Stimulated activated CD4-positive, alpha-beta T cell treated with anti-CD3 and anti-CD28 coated beads, Interleukin-1b, Interleukin-23, amount 100 ng/mL, for 24 hours (primary cell): ENCODE measurements at places on chromosomes 7 and 10.

GRCh38 chr7:35286986-35287385, 33.1 kb upstream of the TBX20 start:
- no peak for DNase-seq

DNA sequence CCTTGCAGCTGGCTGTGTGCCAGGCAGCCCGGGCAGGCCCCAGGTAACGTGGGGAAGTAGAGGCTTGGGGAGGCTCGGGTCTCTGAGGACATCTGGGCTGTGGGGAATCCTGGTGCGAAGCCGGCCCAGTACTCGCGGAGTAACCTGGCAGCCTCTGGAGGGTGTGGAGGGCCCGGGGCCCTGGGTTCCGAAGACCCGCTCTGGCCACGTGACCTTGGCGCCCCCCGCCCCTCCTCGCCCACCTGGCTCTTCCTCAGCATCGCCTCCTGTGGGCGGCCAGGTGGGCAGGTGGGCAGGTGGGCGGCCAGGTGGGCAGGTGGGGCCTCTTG, 143.1 kb downstream of the WDR37 start:
- DNase-seq, result no peak

DNA sequence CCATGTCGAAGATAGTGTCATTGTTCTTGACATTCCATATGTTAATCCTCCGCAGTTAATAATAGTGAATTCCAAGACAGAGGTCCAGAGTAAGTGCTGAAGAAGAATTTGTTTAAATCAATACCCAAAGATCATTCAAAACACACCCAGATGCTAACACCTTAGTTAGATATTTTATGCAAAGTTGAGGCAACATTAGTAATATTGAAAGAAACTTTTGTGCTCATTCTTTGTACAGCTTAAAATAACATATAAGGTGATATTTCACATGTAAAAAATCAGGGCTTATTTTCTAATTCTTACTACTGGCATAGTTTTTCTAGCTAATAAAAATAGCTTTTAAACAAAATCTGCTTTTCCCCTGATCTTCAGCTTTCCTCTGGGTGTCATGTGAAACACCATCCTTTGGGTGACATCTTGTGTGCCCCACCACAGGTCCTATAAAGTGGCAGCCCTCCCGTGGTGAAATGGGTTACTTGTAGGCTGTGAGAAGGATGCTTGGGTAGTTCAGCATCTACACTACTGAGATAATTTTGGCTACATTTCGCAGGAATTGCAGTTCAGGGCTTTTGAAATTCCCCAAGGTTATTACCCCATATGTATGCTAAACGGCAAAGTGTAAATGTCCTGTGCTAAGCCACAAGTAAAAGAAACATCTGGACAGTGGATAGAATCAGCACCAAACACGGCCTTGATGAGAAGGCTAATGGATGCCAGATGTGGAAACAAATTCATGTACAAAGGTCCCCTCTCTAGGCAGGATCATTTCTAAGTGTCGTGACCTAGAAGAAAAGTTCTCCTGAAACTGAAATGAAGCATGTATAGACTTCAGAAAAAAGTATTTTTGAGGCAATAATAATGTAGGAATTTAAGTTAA, 105.4 kb downstream of the GRM3 start:
- DNase-seq, result no peak

DNA sequence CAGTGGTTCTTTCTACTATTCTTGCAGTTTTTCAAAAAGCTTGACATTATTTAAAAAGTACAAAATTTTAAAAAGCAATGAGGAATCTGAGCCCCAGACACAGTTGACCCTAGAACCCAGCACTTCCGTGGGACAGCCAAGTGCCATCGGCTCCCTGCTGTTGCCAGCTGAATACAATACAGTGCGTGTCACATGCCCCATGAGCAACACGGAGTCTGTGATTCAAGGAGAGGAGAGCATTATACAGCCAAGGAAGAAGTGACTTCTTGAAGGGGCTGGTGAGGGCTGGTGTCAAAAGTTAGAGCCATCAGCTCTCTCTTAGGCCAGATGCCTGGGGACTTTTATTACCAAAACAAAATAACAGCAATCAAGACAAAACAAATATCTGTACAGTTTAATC, 123.0 kb upstream of the FGFR2 start:
- DNase-seq, result no peak

GRCh38 chr10:122554131-122555036, 6.2 kb upstream of the DMBT1 start:
- DNase-seq, result no peak

DNA sequence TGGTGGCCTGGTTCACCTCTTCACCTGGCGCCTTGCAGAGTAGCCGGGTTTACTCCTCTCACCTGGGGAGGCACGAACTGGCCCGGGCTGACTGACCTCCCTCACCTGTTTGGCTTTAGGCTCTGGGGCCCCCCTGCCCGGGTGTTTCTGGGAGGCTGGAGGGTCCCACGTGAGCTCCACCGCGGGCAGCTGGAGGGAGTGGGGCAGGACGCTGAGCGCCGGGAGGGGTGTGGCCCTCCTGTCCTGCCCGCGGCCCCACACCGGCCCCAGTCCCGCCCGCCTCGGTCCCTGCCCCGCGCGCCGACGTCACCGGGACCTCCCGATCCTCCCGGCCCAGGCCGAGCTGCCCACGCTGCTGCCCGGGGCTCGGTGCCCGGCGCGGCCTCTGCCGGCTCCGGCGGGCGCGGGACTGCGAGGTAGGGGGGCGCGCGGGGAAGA, at the start of gene AMZ1:
Gene AMZ1 (plus strand): TSS at position 322 of the 438 bp plus-strand sequence. CDS start 12,250 bp downstream, outside the sequence.
- no peak for DNase-seq

- no peak for DNase-seq
Measured at GRCh38 chr7:83410989-83411591, 237.8 kb downstream of the SEMA3E start.

GRCh38 chr10:5079306-5079830, 14.8 kb upstream of the AKR1C3 start:
- no peak for DNase-seq

GRCh38 chr7:123096434-123096833, 100.9 kb upstream of the TAS2R16 start:
- DNase-seq, result no peak

- DNase-seq, result no peak
Measured at GRCh38 chr7:116027786-116028185, 2.8 kb downstream of the TFEC start.

DNA sequence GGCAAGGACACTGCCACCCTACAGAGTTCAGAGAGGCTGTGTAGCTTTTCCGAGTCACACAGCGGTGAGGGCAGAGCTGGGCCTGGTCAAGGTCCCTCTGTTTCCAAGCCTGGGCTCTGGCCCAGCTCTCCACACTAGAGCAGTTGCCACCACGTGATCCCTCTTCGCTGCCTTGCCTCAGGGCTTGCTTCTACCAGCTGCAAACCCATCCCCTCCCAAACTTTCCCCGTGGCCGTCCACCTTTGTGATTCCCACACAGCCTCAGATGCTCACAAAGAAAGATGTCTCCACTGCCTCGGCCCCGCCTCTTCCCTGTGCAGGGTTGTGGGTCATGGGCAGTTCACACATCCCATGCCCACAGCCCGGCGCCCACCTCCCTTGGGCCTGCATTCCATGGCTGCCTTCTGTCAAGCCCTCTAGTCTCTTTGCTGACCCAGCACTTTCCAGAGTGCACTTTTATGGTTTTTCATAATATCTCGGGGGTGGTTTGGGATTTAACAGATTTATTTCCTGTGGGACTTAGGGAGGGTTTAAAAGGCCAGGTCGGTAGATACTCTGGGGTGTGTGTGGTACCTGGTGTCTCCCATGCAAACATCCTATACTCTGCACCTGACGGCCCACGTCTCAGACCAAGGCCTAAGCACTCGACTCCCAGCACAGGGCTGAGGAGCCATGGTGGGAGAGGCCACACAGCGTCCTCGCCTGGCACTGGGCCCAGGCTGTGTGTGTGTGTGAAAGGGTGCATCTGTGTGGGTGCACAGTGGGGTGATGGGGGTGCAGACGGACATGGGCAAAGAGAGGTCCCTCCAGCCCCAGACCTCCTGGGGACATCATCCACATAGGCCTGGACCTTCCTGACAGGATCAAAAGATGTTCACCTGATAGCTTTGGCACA, 59.6 kb downstream of the PKD1L1 start:
- no peak for DNase-seq

- no peak for DNase-seq
Measured at GRCh38 chr7:2066251-2066919, 166.4 kb downstream of the MAD1L1 start.

DNA sequence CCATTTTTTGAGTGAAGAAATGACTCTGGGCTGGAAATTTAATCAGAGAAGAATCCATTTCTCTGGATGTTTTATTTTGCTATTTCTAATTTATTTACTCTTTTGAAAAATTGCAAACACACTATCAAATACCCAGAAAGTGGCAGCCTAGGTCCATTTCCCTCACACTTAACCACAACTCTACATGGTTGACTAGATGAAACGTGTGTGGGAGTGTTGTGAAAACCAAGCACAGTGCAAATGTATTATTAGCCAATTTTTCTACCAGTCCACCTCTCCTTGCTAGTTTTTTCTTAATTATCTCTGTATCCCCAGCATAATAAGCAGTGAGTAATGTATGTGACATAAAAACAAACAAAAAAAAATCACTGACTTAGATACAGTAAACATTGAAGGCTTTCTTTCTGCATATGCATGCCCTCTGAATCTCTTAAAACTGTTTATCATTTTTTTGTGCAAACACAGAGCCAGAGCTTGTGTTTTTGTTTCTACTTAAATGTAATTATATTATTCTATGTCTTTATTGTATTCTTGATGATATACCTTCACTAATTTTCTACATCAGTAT, 30.9 kb downstream of the SCIN start:
- DNase-seq, result no peak

DNA sequence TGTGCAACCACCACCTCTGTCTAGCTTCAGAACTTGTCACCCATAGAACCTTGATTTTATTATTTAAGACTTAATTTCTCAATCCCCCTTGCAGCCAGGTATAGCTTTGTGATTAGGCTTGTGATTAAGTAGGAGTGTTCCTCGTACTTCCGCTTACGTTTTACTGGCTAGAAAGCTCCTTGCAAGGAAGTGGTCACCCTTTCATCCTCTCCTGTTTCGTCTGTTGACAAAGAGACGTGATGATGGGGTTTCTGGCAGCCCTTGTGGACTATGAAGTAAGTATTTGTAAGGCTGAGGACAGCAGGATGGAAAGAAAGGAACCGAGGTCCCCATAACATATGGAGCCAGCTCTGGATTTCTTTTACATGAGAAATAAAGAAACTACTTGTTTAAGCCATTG, 86.5 kb upstream of the KDM7A start:
- no peak for DNase-seq

- no peak for DNase-seq
Measured at GRCh38 chr7:35263396-35263795, 9.5 kb upstream of the TBX20 start.

- DNase-seq, result no peak
Measured at GRCh38 chr7:2529161-2530070, 9.8 kb downstream of the LFNG start.

GRCh38 chr7:44607141-44608068, 978 bp downstream of the OGDH start:
- no peak for DNase-seq

DNA sequence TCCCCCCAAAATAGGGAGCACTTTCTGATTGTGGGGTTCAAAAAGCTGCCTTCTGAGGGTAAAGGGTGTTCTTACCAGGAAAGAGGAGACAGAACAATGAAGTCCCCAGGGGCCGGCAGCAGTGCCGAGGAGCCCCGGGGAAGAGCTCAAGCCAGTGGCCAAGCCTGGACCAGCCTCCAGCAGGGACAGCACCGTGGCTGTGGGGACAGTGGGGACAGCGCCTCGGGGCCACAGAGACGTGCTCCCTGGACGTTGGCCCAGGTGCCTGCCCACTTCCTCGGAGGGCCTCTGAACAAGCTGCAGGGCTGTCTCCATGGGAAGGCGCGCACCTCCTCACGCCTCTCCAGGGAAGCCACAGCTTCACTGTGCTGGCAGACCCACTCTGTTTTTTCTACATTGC, 312.6 kb downstream of the PTPRN2 start:
- no peak for DNase-seq

DNA sequence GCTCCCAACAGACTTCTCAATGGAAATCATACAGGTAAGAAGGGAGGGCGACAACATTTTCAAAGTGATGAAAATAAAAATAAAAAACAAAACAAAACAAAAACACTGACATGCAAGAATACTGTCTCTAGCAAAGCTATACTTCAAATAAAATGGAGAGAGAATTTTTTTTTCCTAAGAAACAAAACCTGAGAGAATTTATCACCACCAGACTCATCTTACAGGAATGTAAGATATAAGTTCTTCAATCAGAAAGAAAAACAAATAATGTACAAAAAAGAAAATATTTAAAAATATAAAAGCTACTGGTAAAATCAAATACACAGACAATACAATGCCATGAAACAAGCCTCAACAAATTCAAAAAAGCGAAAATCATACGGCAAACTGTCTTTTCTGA, 113.2 kb downstream of the NRBF2 start:
- DNase-seq, result no peak

GRCh38 chr7:14065286-14065685, 75.8 kb upstream of the ETV1 start:
- DNase-seq, result no peak

- no peak for DNase-seq
Measured at GRCh38 chr10:123891144-123892071, at the start of gene CPXM2. Gene CPXM2 (minus strand): TSS chr10:123891807. CDS start chr10:123891659, 148 bp downstream.

DNA sequence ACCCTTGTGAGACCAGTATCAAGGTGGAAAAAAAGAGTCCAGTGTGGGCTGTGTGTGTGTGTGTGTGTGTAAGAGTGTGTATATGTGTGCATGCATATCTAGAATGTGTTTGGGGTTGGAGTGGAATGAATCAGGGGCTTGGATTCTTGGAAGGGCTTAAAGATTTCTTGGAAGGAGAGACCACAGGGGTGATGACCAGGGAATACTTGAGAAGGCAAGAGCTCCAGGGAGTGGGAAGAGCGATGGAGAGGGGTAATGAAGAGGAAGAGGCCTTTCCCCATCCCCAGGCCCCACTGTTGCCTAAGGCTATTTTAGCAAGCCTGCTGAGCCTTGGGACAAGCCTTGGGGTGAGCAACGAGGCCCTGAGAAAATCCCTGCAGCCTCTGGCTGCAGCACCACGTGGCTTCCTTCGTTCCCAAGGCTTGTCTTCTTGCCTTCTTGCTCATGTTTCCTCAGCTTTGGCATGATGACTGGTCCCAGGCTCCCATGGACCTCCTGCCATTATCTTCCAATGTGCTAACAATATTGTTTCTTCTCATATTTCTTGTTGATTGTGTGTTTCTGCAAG, 663.4 kb downstream of the INHBA start:
- no peak for DNase-seq

DNA sequence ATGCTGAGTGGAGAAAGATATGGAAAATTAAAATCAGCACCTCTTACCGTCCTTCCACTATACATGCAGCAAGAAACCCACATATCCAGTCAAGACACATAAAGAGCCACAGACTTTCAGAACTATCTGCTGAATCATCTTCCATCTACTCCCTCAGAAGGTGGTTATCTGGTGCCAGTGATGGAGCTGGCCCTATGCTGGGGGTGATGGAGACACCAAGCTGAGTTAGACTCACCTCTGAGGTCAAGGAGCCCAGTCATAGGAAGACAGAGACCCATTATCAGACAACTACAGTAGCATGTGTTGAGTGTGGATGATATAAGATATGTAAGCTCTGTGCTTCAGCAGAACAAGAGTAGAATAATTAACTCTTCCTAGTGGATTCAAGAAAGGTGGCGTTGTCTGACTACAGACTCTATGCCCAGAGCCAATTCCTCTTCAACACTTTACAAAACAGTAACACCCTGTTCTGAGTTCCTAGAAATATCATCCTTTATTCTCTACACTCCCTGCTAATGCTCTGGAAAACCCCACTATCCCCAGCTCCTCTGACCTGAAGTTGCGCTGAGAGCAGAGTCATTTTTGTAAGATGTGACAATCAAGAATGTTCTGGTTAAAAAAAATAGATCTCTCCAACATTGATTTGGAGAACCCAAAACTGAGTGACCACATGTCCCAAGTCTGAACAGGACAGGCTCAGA, 14.3 kb downstream of the CYP3A5 start:
- no peak for DNase-seq

- DNase-seq, result no peak
Measured at GRCh38 chr7:497346-497745, 22.3 kb downstream of the PDGFA start.
